ENCODE measurements at places on chromosomes 1 and 21.

GRCh38 chr1:115182012-115182715 lies 92.9 kb upstream of the TSPAN2 start:
- no peak for DNase-seq

DNA sequence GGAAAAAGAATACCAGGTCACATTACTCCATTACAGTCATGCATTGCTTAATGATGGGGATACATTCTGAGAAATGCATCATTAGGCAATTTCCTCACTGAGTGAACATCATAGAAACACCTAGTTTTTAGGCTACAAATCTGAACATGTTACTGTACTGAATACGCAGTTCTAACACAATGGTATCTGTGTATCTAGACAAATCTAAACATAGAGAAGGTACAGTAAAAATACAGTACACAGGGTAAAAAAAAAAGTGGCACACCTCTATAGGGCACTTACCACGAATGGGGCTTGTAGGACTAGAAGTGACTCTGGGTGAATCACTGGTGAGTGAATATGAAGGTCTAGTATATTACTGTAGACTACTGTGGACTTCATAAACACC lies 115.7 kb downstream of the AKT3 start:
- DNase-seq, result no peak

DNA sequence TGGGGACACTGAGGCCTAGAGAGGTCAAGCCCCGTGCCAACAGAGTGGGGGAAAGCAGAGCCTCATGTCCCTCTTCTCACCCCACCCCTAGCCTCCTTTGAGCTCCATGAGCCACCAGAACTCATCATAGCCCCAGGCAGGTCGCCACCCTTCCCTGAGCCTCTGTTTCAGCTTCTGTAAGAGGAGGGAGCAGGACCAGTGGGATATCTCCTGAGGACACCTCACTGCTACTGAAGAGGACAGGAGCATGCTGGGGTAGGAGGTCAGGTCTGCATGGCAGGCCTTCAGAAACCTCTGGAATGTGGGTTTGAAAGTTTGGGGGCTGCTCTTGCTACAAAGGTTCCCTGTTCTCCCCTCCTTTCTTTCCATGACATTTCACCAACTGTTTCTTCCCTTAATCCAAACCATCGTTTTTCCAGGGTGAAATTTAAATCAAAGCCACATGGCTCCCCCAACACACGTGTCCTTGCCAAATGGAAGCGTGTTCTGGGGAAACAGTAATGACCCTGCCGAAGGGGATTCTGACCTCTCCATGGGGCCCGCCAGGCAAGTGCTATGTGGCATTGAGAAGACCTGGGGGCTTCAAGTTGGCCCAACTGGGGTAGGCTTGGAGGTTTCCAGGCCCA lies 88.1 kb upstream of the RUNX3 start:
- no peak for DNase-seq

DNA sequence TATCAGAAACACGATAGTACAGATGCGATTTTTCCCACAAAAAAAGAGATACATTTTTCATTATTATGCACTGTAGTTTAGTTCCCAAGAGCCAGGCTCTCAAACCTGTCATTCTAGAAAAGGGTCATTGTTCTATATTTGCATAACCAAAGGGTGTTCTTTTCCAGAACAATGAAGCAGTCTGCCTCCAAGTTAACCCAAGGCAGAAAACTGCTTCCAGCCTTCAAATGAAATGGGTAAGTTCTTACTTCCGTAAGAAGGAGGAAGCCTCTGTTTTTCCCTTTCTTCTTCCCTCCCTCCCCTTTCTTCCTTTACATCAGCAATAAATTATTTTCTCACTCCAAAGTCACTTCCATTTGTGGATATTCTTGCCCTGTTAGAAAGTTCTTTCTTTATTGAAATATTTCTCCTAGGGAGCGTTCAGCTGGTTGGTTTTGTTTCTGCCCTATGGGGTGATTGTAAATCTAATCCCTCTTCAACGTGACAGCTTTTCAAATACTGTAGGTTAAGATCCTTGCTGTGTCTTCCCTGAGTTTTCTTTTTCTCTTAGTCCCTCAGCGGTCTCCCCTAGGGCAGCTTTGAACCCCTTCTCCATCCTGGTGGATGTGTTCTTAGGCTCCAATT lies 77.3 kb upstream of the PTGFRN start:
- DNase-seq, result no peak

GRCh38 chr1:208907790-208908189 lies 663.6 kb upstream of the PLXNA2 start:
- DNase-seq, result no peak

DNA sequence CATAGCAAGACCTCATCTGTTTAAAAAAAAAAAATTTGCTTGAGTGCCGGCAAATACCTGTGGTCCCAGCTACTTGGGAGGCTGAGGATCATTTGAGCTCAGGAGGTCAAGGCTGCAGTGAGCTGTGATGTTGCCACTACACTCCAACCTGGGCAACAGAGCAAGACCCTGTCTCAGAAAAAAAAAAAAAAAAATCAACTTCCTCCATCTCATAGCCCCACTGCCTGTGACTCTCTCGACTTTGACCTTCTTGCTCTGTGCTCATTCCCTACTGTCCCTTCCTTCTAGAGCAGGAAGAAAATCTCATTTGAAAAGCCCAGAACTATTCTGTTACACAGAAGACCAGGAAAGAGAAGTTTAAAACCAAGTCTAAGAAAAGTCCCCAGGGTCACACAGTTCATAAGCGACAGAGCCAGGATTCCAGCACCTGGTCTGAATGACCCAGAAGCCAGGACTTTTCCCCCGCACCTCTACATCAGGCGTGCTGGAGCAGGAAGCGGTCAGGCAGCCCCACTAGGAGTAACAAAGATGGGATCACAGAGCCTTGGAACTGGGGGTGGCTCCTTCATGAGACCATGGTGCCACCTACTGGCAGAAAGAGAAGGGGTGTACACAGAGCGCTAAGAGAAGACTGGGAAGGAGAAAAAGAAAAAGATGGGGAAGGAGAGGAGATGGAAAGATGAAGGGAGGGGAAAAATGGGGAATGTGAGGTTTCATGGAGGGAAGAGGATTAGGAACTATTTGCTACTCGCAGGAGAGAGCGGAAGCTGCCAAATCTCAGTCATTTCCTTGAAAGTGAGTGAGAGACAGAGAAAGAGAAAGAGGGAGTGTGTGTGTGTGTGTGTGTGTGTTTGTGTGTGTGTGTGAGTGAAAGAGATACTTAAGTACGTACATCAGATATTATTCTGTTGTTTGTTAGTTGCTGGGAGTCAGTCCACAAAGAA lies 3.1 kb upstream of the P3R3URF start:
- peak; percentile 60 for DNase-seq

DNA sequence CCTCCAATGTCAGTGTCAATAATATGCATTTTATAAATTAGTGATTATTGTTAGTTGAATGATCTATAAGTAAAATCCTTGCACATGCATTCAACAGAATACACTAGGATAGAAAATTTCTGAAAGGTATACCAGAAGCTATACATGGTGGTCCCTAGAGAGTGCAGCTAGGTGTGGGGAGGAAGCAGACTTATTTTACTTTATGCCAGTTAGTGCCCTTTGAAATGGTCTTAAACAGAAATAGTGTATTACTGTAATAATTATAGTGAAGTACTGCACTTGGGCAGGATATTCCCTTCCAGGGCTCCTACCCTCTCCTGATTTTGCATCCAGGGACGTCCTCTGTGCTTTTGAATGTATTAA lies 23.2 kb upstream of the WDR26 start:
- no peak for DNase-seq

- no peak for DNase-seq
Measured at GRCh38 chr1:7229696-7230631, 444.7 kb downstream of the CAMTA1 start.

DNA sequence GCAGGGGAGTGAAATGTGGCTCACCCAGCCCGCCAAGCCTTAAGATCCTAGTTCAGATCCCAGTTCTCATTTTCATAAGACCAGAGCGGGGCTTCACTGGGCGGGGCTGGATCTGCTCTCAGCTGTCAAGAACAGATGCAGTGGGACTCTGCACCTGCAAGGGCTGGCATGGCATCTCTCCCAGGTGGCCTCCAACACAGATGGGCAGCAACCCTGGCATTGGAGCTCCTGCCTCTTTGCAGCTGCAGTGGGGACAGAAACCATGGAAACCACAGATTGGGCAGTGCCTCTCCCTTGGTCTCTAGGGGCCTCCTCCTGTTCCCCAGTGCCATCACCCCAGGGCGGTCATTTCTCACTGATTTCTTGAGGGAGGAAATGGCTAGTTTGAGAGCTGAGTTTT lies 267.7 kb downstream of the PRDM2 start:
- no peak for DNase-seq

GRCh38 chr21:35743571-35743970 lies 316.8 kb downstream of the SETD4 start:
- no peak for DNase-seq

DNA sequence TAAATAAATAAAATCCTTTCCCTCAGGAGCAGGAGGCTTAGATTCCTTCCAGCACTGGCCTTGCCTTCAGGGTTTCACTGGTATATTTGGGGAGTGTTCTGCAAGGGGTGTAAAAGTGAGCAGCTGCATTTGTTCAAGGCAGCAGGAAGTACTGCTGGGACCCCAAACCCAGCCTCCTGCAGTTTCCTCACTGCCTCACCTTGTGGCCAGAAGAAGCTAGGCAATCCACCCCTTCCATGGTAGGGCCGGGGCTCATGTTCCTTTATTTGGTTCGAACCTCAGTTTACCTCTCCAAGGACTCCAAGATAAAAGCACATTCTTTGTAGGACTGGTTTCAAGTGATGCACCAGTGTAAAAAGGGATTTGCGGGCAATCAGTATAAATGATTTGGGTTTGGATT lies 21.0 kb upstream of the CFAP126 start:
- no peak for DNase-seq

GRCh38 chr21:29943885-29944284 lies 4.1 kb upstream of the GRIK1 start:
- no peak for DNase-seq

DNA sequence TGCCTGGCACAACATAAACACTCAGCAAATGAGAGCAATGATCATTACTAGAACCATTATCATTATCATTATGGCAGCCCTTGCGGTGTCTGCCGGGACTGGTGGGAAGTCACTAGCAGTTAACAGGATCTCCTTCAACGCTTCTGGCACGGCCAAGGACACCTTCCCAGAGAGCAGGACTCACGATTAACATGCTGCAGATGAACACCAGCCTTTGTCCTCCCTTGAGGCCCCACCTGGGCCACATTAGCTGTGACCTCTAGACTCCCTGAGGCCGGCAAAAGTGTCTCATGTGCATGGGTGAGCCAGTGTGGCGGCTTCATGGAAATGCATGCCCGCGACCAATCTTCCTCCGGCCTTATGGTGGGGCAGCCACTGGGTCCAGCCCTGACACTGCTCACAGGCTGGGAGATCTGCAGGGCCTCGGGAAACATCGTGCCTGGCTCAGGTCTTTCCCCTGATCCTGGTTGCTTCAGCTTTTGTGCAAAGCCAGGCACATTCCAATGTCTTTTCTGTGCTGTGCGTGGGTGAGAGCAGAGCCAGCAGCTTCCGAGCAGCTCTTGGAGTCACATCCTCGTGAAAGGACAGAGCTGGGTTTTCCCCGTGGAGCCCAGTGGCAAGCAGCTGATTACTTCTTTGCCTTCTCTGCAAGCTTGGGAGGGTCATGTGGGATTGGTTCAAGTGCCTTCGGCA lies 107.3 kb downstream of the HMGB4 start:
- DNase-seq, result no peak

DNA sequence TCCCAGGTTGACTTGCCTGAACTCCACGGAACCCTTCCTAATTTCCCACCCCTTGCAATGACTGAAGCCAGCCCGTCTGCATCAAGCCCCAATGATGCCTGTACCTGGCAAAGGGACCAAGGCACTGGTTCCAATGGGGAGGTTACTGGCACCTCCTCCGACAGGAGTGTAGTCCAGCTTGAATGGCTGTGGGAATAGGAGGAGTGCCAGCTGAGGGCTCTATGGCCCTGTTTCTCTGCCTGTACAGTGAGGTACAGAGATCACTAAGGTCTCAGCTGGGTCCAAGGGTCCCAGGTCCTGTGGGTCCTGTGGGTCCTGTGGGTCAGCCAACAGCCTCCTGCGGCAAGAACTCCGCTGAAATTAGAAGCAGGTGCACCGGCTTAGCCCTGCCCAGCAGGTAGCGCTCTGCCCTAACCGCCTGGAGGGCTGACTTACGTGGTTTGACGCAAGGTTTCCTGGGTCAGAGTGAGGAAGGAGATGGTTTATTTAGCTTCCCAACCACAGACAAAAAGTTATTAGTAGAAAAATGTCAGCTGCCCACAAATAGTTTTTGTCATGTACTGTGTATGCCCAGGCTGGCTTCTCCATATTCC lies 9.9 kb upstream of the SPRR4 start:
- DNase-seq, result no peak

GRCh38 chr1:71053758-71054157 lies 6.1 kb upstream of the PTGER3 start:
- no peak for DNase-seq

GRCh38 chr1:16208270-16208987 lies 4.0 kb downstream of the ARHGEF19 start:
- DNase-seq, result peak; percentile 65

DNA sequence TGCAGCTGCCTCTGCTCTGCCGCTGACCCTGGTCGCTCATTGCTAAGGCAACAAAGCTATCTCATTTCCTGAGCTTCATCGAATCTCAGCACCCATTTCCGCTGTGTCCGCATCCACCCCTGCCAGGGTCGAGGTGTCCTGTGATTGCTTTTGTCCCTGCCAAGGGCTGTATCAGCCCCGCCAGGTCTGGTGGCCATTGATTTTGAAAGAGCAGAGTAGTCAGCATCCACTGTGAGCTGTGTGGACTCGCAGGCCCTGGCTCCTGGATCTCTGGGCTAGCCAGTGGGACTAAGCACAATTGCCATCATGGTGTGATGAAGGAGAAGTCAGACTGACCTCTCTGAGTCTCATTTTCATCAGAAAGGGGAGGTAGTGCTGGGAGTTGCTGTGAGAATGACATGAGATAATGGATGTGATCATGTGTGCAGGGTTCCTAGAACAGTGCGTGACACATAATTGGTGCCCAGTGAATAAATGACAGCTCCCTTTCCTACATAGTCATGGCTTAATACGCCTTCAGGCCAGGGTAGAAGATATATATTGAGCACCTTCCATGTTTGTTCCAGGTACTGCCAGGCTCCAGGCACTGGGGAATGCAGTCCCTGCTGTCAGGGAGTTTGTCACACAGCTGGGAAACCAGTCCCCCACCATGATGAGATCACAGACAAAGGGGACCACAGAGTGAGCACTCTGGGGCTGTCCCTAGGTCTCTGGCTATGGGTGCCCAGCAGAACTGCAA lies 32.1 kb downstream of the NAV1 start:
- peak; percentile 42 for DNase-seq

DNA sequence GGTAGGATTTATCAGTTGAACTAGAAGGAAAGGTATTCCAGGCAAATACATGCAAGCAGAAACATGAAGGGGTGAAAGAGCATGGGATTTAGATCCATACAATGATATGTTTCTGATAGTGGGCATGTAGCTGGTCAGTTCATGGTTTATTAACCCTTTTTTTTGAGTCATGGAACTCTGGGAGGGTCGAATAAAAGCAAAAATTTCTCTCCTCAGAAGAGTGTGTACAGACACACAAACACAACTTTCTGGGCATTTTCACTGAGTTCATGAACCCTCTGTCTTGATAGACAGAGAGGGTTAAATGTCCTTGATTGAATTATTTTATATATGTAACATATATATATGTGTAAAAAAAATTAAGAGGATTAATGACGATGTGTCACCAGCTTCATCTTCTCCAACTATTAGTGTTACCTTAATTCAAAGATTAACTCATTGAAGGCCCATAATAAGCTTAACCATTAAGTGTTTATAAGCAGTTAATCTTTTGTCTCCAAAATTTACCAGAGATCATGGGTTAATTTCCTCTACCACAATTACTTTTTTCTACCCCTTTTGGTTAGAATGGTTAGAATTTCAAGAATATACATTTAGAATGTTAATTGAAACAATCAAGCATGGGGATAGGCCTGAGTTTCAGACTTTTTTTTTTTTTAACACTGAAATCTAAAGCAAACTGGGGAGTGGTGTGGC lies 4.6 kb downstream of the JUN start:
- DNase-seq, result no peak

GRCh38 chr1:30809514-30810263 lies 52.1 kb upstream of the LAPTM5 start:
- DNase-seq, result no peak

Measured in NCI-H1092 (cell line).